ENCODE measurements at places on chromosomes 6 and 20.

DNA sequence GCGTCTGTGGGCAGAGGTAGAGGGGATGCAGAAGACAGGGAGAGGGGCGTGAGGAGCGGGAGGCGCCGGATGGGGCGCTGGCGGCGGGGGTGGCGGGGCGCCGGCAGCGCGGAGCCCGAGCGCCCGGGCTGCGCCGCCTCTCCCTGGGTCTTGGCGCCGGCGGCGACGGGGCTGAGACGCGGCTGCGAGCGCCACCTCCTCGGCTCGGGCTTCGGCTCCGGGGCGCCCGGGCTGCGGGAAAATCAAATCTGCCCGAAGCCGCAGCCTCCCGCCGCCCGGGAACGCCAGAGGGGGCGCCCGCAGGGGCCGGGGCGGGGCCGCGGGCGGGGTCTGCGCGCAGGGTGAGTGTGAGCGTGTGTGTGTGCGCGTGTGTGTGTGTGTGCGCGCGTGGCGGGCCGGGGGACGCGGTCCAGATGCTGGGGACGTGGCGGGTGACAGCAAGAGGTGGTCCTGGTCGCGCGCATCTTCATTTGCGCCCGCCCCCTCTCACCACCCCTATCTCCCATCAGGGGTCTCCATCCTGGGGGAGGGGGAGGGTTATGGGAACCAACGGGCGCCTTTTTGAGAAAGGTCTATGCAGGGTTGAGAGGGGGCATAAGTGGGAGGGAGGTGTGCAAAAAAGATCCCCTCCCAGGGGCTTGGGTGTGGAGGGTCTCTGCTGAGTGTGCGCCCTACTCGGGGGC, 646 bp upstream of the CPNE5 start:
- no peak for DNase-seq

GRCh38 chr6:137571854-137572253, 77.7 kb upstream of the OLIG3 start:
- DNase-seq = peak; percentile 3

DNA sequence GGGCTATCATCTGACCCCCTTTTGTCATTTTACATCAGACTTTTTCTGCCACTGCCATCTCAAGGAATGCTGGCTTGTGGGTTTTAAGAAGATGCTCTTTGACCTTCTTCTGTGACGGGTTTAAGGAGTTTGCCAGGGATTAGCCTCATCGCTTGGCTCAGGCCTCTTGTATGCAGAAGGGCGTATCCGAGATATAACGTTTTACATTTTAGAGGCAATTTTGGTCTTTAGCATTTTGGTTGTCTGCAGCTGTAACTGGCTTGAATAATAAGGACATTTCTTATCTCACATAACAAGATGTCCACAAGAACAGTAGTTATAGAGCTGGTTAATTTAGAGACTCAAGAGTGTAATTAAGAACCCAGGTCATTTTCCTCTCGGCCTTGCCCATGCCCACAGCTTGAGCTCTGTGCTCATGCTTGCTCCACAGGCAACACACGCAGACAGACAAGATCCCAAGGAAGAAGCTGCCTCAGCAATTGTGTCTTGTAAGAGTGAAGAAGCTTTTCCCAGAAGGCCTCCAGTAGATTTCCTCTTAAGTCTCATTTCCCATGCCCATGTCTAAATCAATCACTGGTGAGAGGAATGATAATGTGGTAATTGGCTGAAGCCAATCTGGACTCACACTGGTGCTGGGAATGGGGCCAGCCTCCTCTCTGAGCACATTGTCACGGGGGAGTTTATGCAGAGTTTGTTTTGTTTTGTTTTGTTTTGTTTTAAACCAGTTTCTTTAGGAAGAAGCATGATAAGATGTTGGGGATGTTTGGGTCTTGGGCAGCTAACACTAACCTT, 36.8 kb downstream of the PTCHD4 start:
- DNase-seq = no peak

DNA sequence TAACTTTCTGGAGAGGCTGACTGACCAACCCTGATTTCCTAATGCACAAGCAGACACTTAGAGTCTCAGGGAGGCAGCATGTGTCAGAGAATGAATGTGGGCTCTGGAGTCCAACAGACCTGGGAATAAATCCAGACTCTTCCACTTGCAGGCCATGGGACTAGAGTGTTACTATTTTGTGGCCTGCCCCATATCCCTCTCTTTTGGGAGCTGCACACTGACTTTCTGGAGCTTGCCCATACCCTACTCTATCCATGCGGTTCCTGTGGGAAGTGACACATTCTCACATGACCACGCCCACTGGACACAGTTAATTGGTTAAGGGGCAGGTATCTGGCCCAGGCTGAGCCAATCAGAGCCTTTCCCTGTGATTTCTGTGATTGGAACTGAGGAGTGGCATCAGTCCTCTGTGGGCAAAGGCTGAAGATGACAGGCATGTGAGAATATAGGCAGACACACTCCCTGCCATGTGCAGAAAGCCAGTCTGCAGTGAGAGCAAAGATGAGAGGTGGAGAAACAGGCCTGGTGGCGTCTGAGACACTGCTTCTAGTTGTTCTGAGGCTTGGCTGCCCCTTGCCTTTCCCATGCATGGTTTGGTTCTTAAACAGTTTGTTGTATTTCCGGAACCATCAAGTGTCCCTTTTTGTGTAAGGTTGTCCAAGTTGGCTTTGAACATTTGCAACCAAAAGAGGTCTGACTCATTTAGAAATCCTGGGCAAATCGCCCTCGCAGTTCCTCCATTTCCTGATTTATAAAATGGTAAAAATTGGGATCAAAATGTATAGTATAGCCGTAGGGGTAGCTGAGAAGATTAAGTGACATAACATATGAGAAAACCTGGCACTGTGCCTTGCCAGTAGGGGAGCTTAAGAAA, 125.6 kb downstream of the CDC5L start:
- DNase-seq = no peak

DNA sequence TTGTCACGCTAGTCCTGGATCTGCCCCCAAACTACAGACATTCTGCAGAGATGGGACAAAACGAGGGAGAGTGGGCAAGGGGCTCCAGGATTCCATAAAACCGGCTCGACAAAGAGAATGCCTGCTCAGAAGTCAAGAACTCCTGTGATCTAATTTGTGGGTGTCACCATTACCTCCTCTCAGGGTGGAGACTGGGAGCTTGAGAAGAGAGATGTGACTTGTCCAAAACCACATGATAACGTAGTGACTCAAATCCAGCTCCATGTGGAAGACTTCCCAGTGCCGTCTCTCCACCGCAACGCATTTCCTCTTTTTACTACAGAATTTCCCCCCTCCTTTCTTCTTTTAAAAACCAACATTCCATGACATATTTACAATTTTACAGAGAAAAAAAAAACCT, 44.3 kb downstream of the TRERF1 start:
- DNase-seq = no peak

GRCh38 chr6:157014871-157015270, 237.7 kb downstream of the ARID1B start:
- DNase-seq = no peak

DNA sequence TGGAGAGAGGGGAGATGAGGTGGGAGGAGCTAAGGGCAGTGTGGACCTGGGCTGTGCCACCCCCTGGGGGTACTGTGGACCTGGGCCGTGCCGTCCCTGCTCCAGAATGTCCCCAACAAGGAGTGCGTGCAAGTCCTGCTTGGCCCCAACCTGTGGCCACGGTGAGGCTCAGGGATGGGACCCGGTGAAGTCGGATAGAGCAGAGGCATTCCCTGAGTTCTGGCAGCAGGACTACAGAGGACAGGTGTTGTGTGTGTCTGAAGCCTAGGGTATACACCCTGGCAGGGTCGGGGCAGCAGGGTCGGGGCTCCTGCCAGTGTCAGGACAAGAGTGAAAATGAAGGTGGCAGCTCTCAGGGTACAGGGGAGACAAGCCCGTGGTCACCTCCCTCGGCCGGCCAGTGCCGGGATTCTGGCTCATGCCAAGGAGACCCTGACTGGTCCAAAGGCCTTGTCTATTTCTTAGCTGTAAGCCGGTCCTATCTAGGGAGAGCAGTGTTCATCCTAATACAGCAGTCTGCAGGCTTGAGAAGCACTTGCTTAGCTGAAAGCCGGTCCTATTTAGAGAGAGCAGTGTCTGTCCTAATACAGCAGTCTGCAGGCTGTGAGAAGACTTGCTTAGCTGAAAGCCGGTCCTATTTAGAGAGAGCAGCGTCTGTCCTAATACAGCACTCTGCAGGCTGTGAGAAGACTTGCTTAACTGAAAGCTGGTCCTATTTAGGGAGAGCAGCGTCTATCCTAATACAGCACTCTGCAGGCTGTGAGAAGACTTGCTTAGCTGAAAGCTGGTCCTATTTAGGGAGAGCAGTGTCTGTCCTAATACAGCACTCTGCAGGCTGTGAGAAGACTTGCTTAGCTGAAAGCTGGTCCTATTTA, 95.9 kb downstream of the SMOC2 start:
- no peak for DNase-seq

GRCh38 chr20:4083098-4083865, 67.9 kb upstream of the RNF24 start:
- no peak for DNase-seq

- DNase-seq = no peak
Observed at GRCh38 chr20:53679597-53680309, 86.1 kb upstream of the ZNF217 start.

- DNase-seq = no peak
Observed at GRCh38 chr6:25713824-25714223, 40.7 kb upstream of the SLC17A4 start.

DNA sequence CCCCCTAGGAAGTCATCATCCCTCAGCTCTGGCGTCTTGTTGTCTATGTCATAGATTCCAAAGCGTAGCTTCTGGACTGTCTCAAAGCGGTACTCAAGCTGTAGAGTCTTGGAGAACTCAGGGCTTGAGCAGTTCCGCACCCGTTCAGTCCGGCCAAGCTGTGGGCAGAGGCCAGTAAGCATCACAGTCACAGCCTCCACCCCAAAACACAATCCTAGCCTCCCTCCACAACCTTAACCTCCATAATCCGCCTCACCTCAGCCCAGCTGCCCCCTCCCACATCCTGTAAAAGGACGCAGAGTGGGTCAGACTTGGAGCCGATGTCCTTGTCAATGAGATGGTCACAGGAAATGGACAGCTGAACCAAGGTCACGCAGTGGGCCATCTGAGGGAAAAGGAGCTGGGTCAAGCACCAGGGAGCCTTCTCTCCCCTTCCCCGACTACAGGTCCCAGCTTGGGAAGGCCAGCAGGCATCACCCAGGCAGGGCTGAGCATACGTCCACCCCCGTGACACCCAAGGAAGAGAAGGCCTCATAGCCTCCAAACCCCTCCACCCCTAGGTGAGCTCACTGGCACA, 17.0 kb downstream of the SPAG4 start:
- no peak for DNase-seq

DNA sequence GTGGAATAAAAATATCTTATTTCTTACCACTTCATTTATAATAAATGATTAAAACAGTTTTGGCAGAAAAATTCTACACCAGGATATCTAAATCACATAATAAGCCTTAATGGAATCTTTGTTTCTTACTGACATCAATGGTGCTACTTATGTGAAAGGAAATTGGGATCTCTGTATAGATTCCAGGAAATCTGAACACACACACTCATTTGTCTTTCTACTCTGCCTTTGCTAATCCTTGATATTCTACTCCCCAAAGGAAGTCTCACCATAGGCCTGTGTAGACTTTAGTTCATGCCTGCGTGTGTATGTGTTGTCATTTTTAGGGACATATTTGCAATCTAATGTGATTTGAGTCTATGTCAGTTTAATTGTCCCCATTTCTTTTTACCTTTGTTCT, 7.9 kb downstream of the ADGRB3 start:
- DNase-seq = no peak

DNA sequence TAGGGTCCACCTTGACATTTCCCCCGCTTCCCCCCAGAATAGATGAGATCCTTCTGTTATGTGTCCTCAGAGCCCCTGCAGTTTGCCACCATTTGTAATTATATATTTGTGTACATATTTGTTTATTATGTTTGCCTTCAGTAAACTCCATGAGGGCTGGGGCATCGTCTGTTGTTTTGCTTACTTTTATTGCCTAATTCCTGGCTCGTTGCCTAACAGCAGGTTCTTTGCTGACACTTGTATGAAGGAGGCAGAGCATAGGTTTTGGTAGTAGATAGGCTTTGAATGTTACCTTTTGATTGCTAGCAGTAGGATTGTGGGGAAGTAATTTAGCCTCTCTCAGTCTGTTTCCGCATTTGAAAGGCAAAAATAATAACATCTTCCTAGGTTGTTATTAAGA, 9.9 kb downstream of the MAP3K4 start:
- DNase-seq = peak; percentile 58

DNA sequence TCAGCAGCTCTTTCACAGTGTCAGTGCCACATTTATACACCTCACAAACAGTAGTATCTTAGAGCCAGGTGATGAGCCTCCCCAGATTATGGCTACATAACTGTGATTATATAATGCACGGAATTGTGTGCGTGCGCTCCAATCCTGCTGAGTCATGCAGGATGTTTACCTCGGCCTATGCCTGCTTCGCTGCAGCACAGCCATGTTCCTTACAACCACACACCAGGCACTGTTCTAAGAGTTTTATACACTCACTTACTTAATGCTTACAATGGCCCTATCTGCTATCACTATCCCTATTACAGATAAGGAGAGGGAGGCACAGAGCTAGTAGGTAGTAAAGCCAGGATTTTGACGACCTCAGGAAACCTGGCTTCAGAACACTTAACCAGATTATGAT, 7.3 kb downstream of the ZKSCAN3 start:
- peak; percentile 55 for DNase-seq

DNA sequence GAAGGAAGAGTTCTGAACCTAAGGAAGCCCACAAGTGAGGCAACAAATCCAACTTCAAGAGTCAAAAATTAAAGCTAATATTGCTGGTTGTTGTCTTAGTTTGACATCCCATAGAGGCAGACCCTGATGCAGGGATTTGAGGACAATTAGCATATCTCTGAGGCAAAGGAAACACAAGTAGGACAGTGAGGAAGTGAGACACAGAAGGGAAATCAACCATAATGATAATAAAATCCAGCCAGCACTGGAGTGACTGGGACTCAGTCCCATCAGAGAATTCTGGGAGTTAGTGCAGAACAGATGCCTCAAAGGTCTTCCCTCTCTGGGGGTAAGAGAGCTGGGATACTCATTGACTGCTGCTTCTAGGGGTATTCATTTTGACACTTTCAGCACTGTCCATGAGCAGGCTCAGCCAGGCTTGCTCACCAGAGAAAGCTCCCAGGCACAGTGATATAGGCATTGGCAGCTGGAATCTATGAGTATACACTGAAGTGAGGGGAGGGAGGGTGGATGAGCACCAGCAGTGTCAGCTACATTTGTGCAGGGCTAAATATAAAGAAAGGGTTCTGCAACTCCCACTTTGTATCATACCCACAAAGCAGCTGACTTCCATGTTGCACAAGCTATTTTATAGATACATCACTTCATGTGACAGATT, 43.4 kb upstream of the SPTLC3 start:
- DNase-seq = no peak

All from SHP77 (cell line).